Activated CD4-positive, alpha-beta T cell treated with anti-CD3 and anti-CD28 coated beads for 36 hours (primary cell): ENCODE measurements at places on chromosomes 1 and 21.

DNA sequence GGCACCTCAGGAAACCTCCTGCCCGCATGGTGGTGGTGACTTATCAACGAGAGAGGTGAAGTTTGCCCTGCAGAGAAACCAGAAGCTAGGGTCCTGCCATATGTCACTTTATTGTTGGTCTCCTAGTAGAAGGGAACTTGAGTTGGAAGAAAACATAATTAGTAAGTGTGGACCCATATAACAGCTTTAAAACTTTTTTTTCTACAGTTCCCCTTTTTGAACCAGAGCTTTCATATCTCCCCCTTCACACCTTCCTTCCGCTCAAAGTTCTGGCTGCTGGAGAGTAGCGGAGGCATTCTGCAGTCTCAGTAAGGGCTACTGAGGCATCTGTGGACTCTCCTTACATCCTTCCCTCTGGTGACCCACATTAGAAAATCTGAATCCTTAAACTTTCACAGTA lies 48.9 kb downstream of the PHC2 start:
- no peak for DNase-seq

DNA sequence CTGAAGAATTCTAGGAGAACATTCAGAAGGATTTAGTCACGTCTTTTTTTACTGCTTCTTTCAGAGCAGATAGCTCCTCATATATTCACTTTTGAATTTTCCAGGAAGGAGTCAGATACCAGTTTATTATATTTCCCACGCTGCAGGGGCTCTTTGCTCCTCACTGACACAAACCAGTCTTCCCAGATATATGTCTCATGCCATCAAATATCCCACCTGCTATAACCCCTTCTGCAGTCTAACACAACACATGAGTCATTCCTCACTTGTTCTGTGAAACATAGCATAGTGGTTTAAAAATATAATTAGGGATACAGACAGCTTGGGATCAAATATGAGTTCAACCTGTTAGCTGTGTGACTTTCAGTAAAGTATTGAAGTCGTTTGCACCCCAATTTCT lies 251.7 kb upstream of the DPYD start:
- DNase-seq: no peak

GRCh38 chr1:212256369-212256768 lies 28.8 kb upstream of the PPP2R5A start:
- no peak for DNase-seq

GRCh38 chr1:206935491-206936067 lies 10.7 kb downstream of the PIGR start:
- DNase-seq: peak; percentile 79

- DNase-seq: no peak
These were observed 91.1 kb downstream of the EPHB2 start for GRCh38 chr1:22801761-22802160.

DNA sequence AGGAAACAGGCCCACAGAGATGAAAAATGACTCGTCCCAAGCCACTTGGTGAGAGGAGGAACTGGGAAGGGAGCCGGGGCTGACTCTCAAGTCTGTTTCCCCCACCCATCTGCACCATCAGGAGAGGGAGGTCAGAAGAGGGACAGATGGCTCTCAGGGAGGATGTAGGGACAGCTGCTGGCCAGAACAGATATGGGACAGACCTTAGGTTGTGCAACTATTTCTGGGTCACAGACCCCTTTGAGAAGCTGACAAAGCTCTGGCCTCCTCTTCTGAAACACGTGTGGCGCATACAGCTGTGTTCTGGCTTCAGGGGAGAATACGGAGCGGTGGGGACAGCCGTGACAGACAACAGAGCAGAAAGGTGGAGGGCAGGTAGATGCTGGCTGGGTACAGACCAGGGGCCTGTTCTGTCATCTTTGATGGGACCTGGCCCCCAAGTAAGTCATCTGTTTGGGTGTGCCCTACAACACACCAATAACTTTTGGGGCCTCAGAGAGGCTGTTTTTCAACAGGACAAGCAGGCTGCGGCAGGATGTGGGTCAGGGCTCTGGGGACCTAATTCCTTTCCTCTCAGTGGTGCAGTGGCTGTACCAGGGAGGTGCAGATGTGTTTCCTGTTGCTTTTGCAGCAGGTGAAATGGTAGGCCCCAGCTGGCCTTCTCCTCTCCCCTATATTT lies 7.3 kb downstream of the SH3BGRL3 start:
- DNase-seq: peak; percentile 84

DNA sequence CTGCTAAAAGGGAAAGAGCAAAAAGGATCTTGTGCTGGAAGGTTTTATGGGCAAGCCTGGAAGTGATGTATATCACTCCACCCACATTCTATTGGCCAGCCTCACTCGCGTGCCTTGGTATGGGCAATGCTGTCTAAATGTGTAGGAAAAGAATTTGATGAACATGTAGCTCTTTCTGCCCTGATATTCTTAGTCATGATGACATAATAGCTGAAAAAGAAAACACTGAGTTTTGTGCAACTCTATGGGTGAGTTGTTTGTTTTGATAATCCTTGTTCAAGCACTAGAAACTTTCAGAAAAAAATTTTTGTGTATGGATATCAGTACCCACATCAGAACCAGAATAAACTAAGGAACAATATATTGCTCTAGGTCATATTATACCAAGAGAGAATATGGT lies 231.5 kb upstream of the ST6GALNAC5 start:
- no peak for DNase-seq

DNA sequence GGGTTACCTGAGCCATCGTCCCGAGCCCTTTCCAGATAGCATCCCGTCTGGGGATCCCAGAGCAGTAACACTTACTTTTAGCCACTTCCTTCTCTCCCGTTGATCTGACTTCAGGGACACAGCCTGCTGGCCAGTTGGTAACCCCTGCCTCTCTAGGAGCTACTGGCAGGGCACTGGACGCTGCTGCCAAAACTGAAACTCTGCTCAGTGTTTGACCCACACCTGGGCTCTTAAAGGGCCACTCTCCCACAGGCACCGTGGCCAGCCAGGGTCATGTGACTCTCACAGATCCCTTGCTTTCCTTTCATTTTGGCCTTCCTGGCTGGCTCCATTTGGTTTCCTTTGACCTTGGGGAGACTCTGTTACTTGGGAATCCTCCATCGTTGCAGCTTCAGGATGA lies at the start of gene PIGR:
Gene PIGR, minus strand, starts transcription at position 206 of the 400 bp plus-strand sequence. CDS start 5,935 bp downstream, outside the sequence.
- DNase-seq: no peak

DNA sequence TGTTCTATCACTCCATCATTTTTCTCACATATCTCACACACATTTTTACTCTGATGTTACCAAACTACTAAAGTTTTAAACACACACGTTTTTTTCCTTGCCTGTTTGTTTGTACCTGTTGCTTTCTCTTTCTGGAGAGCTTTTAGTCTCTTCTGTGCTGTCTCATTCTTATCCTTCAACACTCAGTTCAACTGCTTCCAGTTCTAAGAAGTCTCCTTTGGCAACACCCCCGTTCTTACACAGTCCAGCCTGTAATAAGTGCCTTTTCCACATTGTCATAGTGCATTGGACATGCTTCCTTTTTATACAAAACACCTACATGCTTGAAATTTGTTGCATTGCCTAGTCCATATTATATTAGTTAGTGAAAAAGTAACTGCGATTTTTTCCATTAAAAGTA lies 360.2 kb upstream of the BRINP3 start:
- no peak for DNase-seq

GRCh38 chr1:115911294-115911693 lies 65.0 kb upstream of the SLC22A15 start:
- no peak for DNase-seq

GRCh38 chr1:52653207-52653849 lies 20.4 kb downstream of the SHISAL2A start:
- DNase-seq: no peak

GRCh38 chr1:23530087-23530746 lies 816 bp downstream of the E2F2 start:
- peak; percentile 64 for DNase-seq

DNA sequence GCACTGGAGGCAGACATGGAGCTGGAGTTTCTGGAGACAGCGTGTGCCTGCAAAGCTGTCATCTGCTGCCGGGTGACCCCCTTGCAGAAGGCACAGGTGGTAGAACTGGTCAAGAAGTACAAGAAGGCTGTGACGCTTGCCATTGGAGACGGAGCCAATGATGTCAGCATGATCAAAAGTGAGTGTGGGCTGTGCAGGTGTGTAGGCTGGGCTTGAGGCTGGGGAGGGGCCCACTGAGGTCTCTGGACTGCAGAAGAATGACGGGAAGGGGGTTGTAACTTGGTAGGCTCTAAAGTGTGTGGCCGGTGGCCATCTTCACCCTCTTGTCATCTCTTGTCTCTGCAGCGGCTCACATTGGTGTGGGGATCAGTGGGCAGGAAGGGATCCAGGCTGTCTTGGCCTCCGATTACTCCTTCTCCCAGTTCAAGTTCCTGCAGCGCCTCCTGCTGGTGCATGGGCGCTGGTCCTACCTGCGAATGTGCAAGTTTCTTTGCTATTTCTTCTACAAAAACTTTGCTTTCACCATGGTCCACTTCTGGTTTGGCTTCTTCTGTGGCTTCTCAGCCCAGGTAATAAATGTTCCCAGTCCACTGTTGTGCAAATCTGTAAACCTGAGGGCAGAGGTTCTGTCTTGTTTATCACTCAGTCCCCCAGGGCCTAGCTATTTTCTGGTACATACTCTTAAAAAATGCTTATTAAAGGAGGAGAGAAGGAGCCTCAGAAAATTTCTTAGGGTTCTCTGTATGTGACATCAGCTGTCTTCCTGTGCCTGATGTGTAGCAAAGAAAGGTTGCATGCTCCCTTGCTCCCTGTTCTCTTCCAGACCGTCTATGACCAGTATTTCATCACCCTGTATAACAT lies 19.9 kb downstream of the ATP8B2 start:
- DNase-seq: peak; percentile 87

DNA sequence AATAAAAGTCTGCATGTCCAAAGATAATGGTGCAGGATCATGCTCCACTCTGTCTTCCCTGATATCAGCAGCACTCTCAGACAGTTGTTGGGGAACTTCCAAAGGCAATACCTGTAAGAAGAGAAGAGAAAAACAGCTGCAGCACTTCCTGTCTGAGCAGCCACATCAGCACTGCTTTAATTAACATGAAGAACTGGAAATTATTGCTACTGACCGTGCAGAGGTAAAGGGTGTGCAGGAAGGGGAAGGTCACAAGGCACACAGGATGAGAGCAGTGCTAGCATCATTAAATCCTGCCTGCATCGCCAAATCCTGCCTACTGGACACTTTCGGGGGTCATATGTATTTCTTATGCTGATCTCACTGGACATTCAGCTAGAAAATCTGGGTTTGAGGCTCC lies 379.0 kb downstream of the LMX1A start:
- DNase-seq: no peak

DNA sequence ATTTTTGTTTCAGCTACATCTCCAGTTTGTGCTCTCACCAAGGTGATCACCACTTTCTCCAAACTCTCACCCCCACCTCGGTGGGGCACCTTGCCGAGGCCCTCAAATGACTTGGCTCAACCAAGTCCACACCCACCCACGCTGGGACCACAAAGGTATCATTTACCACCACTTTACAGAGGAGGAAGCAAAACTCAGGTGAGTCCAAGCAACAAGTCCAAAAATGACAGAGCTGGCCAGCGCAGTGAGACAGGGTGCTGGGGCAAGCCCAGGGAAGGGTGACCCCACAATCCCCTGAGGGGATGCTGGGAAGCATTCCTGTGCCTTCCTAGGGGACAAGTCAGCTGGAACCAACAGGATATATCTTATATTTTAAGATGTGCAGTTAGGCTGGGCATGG lies 24.7 kb downstream of the SSBP3 start:
- DNase-seq: no peak

DNA sequence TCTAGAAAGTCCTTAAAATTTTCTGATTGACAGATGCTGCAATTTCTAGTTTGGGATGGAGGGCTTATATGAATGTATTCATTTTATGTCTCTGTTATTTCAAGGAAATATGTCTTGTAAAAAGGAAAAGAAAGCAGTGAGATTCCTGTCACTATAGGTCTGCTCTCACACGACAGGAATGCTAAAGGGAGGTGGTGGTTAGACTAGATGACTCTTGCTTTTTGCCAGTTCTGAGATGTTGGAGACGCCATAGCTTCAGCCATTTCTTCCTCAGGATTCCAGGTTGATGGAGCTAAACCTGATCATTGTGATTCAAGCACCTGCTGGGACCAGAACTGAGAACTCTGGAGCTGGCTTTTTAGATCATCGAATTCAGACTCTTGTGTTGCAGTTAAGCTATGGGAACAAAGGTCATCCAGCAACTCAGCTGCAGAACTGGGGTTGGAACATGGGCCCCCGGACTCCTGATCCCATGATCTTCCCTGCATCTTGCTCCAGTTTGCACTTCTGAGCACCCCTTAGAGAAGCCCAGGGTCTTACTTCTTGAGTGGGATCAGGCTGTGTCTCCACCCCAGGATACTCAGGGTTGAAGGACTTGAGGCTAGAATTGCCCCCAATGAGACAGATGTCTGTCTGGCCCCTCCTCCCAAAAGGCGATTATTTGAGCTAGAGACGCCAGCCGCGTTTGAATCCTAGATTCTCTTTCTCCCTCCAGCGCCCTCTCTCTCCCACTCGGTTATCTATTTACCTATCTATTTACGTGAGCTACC lies 46.7 kb upstream of the FOXO6 start:
- no peak for DNase-seq

DNA sequence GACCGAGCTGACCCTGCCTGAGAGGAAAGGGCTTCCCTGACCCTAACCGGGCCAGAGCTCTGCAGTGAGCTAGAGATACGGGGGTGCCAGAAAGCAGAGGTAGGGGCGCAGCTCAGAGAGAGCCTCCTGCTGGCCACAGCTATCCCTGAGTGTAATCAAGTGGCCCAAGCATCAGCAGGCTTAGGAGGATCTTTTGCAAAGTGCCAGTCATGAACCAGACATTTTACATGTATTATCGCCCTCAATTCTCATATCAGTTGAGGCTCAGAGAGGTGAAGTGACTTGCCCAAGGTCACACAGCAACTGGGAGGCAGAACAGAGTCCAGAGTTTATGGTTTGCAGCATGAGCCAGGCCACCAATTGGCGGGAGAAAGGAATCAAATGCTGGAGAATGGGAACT lies 7.0 kb upstream of the ID3 start:
- DNase-seq: no peak

DNA sequence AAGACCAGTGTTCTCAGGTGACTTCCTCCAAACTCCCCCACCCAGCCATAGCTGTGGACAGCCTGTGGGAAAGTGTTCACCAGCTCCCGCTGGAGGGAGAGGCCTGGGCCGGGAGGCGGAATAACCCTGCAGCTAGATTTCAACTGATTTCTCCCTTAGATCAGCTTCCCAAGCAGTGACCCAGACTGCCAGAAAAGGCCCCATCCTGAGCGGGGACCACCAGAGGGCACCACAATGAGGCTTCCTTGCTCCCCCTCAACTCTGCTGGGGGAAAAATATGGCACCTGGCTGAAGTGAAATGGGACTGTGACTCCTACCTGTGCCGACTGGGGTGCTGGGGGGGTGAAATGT lies 50.8 kb downstream of the RHBG start:
- peak; percentile 35 for DNase-seq
